Activated CD4-positive, alpha-beta memory T cell treated with anti-CD3 and anti-CD28 coated beads for 36 hours (primary cell): ENCODE measurements at places on chromosomes 16 and 17.

DNA sequence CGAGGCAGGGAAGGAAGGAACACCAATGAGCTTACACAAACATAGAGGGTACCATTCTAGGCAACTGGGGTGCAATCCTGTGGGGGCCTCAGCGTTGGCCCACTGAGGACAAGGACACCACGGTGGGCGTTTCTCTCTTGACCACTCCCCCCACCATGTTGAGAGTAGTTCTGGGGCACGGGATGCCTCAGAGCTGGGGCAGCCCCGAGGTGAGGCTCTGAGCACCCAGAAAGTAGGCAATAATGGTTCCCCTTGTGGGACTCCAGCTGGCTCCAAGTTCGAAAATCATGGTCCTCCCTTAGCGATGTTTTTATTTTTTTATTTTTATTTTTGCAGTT is 5.1 kb downstream of the PRSS21 start:
- no peak for DNase-seq

- no peak for DNase-seq
Observed at GRCh38 chr16:75252946-75253911, 1.8 kb upstream of the BCAR1 start.

DNA sequence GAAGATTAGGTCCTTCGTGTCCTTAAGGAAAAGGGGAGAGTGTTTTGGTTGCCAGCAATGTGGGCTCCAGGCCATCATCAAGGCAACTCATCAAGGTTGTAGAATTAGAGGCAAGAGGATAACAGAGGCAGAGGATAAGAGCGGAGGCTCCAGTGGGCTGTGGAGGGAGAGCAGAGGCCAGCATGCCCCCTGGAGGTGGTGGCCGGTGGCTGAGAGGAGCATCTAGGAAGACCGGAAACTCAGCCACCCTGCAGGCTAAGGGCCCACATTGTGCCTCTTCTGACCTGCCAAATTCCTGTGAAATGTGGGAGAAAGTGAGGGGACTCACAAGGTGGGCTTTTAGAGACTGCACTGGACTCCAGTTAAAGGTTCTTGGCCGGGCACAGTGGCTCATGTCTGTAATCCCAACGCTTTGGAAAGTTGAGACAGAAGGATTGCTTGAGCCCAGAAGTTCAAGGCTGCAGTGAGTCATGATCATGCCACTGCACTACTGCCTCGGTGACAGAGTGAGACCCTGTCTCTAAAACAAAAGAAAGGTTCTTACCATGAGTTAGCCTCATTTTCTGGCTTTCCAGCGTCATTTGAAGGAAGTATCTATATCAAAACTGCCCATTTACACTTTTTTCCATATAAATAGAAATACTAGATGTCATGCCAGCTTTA is 62.7 kb upstream of the ADORA2B start:
- DNase-seq, result no peak

GRCh38 chr17:65564793-65565192 is 3.3 kb upstream of the AXIN2 start:
- no peak for DNase-seq

DNA sequence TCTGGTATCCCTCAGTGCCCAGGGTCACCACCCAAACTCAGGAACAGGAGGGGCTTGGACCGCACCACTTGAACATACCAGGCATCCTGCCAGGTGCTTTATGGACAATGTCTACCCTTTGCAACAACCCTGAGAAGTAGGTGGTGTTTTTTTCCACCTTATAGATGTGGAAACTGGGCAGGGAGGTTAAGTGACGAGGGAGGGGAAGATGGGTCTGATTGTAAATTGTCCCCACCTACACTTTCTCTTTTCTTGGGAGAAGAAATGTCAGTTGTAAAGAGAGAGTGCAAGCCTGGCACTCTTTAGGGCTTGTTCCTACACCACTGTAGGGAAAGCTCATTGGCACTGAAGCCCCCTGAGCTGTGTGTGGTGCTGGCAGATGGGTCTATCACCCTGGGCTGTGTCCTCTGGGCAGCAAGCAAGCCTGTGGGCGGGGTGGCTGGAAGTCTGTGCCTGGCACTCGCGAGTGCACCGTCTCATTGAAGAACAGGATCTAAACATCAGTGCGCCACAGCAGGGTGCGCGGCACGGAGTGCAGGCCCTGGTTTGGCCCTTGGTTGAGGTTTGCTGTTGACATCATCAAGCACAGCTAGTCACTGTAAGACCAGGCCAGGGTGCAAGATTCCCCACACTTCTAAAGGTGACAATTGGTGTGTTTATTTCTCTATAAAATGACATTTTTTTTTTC is 15.1 kb downstream of the NOD2 start:
- peak; percentile 77 for DNase-seq

DNA sequence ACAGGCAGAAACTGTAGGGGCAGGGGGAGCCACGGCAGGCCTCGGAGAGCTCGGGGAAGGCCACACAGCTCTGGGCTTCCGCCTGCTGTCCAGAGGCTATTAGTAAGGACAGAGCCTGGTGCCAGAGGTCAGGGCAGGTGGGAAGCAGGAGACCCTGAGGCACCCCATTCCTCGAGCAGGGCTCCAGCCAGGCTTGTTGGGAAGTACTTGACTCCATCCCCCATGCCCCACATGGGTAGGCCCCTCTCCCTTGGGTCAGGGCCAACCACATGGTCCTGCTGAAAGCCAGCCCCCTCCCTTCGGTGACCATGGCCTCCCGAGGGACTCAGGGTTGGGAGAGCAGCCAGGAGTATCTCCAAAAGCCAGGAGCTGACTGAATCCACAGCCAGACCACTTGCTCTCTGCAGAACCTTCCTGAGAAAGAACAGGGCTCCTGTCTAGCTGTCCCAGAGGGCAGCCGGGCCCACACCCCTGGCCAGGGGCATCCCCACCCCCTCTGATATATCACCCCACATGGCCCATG is 17.4 kb upstream of the MPRIP start:
- DNase-seq, result no peak

- no peak for DNase-seq
Observed at GRCh38 chr17:14133104-14133503, 63.8 kb downstream of the COX10 start.
